Ecto neural progenitor cell (in vitro differentiated cells): ENCODE measurements at places on chromosomes 13 and 19.

GRCh38 chr13:111247552-111247951, 72.9 kb upstream of the TEX29 start:
- no peak for DNase-seq

DNA sequence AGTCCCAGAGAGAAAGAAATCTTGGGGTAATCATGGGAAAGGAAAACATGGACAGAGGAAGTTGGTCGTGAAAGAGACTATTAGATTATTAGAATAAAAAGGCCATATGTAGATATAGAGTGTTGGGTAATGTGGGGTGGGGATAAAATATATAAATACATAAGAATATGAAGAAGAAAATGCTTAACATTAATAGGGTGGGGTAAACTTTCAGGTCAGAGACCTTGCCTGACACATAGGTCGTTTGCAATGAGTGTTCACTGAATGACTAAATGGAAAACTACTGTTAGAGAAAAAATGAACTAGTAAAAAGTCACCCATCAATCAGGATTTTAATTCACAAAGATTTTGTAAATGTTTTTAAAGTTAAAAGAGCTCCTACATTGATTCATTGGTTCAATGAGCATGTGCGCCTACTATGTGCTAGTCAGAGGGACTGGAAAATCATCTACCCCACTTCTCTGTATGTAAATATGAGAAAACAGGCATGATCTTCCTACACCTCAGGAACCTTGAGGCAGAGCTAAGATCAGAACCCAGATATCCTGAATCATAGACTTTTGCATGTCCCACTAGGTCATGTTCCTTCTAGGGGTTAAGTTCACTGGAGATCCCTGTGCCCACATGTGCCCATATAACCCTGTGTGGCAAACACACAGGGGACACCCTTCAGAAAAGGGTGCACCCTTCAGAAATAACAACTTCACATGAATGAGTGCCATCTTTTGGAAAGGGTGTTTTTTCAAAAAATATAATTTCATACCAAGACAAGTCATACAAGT, 24.6 kb upstream of the KLF12 start:
- no peak for DNase-seq

DNA sequence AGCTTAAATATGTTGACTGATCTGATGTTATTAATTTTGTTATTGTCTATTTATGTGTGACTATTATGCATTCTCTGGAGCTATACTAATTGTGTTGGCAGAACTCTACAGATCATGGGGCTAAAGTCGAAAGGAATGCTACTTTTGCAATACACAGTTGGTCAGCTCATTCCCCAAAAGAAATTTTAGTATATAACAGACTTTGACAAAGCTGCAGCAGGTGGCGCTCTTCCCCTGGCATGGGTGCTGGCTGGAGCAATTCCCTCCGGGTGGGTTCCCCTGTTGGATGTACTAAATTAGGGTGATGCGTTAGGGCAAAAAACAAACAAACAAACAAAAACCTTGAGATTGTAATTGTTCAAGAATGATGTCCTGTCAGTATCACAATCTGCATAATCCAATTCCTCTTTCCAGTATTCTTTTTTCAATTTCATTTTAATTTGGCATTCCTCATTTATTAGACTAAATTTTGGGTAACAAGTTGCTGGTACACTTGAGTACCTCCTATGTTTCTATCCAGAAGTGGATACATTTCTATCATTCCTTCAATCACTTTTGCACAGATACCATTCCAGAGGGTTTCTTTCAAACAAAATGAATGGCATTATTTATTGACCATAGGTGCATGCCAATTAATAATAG, 322.8 kb upstream of the EDNRB start:
- peak; percentile 68 for DNase-seq

DNA sequence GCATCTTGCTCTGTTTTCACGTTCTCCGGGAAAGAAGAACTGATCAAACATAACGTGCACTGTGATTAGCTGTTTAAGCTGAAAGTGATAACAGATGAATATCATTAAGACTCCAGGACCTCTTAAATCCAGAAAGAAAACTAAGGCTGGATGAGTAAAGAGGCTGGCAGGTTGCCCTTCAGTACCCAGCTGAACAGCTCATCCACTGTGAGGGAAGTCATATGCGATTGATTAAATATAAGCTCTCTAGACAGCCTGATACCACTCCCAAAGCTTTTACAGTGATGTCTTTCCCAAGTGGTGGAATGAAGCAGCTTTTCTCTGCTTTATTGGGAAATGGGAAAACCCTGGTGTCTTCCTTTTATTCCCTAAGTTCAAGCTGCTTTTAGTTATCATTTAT, 116.9 kb downstream of the EFNB2 start:
- DNase-seq, result no peak

DNA sequence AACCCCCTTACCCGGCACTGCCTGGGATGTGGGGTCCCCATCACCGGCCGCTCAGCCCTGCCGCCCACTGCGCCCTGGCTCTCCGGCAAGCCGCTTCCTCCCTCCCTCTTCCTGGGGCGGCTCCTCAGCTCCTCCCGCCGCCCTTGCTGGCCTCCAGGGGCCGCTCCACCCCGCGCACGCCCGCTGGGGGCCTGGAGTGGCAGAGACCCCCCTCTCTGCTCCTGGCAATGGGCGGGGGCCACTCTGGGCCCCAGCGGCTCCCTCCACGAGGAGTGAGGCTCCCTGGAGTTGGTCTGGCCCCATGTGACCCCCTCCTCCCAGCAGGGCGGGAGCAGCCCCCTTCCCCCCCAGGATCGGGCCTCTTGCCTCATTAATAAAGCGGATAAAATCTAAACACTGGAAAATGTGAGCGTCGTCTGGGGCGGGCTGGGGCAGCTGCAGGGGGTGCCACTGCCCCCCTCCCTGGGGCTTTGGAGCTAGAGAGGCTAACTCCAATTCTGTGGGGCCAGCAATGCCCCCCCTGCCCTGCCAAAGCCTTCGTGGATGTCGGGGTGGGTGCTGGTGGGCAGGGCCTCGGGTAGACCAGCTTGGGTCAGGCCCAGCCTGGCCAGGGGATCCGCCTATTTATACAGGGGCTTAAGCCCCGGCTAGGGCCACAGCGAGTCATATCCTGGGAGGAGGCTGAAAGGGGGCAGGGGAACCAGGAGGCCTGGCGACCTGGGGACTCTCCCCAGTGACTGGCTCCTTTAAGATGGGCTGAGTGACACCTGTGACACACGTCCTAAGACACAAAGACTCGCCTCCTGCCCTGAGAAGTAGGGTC, at the start of gene PTGER1:
Gene PTGER1 (minus strand): TSS at position 104 of the 823 bp plus-strand sequence. CDS start 1,034 bp downstream, outside the sequence.
- DNase-seq, result peak; percentile 70
